ENCODE measurements at places on chromosomes 3 and 15. TPM values are rescaled to one million over a fixed set of nuclear protein-coding genes. Genes with fewer than 3 reads are reported as not detected.

Gene LRTM1
- not detected for total RNA-seq

GRCh38 chr3:187740421-187741399 is 4.6 kb downstream of the BCL6 start:
- peak; percentile 96 for DNase-seq

- DNase-seq: no peak
These were observed 6.8 kb downstream of the TSPAN3 start for GRCh38 chr15:77064063-77064462.

GRCh38 chr15:89197503-89197971 is 23.8 kb downstream of the RLBP1 start:
- peak; percentile 37 for DNase-seq

DNA sequence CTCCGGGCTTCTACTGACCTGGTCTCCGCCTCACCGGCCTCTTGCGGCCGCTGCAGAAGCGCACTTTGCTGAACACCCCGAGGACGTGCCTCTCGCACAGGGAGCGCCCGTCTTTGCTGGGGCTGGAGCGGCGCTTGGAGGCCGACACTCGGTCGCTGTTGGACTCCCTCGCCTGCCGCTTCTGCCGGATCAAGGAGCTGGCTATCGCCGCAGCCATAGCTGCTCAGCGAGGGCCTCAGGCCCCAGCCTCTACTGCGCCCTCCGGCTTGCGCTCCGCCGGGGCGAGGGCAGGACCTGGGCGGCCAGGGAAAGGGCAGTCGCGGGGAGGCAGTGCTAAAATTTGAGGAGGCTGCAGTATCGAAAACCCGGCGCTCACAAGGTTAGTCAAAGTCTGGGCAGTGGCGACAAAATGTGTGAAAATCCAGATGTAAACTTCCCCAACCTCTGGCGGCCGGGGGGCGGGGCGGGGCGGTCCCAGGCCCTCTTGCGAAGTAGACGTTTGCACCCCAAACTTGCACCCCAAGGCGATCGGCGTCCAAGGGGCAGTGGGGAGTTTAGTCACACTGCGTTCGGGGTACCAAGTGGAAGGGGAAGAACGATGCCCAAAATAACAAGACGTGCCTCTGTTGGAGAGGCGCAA is 319.2 kb downstream of the FGF12 start:
- DNase-seq: no peak

DNA sequence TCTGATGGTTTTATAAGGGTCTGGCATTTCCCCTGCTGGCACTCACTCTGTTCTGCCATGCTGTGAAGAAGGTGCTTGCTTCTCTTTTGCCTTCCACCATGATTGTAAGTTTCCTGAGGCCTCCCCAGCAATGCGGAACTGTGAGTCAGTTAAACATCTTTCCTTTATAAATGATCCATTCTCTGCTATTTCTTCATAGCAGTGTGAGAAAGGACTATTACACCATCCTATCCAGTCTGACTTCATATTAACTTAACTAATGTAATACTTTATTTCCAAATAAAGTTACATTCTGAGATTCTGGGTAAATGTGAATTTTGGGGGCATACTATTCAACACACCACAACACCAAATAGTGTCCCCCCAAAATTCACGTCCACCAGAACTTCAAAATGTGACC is 22.2 kb upstream of the MAP3K13 start:
- DNase-seq: no peak

All from lower leg skin (tissue), 4 donors.